ENCODE measurements at places on chromosomes 16 and 17.

- DNase-seq = no peak
Measured at GRCh38 chr16:7675628-7676027, 343.0 kb downstream of the RBFOX1 start.

- no peak for DNase-seq
Measured at GRCh38 chr17:44751806-44752205, 7.0 kb upstream of the ADAM11 start.

DNA sequence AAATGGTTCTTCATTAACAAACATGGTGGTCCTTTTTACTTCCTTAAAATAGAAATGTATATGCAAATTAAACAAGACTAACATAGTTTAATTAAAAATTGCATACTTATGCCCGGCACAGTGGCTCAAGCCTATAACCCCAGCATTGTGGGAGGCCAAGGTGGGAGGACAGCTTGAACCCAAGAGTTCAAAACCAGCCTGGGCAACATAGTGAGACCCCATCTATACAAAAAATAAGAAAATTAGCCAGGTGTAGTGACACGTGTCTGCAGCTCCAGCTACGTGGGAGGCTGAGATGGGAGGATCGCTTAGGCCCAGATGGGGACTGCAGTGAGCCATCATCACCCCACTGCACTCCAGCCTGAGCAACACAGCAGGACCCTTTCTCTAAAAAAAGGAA, 18.4 kb downstream of the CDC27 start:
- DNase-seq = no peak

DNA sequence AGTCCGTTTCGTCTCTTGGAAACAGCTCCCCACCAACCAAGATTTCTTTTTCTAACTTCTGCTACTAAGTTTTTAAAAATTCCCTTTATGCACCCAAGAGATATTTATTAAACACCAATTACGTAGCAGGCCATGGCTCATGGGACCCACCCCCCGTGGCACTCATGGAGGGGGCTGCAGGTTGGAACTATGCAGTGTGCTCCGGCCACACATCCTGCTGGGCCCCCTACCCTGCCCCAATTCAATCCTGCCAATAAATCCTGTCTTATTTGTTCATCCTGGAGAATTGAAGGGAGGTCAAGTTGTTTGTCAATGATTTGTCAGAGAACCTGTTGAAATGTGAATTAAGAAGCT, 48.2 kb downstream of the IL21R start:
- no peak for DNase-seq

DNA sequence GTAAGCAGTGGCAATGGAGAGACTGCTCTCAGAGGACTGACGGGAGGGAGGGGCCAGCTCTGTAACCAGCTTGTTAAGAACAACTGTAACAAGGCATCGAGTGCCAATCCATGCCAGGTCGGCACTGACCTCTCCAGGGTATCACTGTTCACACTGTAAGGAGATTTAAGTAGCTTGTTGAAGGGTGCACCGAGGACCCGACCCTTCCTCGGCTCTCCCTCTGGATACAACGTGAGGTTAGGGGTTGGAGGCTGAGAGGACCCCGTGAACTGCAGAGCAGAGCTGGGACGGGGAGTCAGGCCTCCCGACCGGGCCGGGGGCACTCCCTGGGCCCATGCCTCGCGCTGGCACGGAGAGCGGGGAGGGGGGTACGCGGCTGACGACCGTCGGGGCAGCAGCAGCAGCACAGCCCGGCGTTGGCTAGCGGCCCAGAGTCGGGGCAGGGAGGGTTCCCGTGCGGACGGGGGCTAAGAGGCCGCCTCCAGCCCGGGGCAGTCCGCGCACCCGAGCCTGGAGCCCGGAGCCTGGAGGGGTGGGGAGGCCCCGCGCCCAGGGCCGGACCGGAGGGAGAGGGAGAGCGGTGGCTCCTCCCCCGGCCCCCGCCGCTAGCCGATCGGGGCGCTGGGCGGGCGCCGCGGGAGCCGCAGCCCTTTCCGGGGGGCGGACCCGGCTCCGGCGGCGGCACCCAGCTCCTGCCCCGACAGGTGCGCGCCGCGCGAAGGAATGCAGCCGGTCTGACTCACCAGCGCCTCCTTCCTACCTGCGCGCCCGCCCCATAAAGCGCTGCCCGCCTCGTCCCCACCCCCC, at the start of gene ITGB4:
Gene ITGB4 (plus strand): TSS at position 804 of the 807 bp plus-strand sequence. CDS start 3,245 bp downstream, outside the sequence.
- DNase-seq = peak; percentile 68

- no peak for DNase-seq
Measured at GRCh38 chr16:595942-596735, 6.3 kb downstream of the RAB40C start.

DNA sequence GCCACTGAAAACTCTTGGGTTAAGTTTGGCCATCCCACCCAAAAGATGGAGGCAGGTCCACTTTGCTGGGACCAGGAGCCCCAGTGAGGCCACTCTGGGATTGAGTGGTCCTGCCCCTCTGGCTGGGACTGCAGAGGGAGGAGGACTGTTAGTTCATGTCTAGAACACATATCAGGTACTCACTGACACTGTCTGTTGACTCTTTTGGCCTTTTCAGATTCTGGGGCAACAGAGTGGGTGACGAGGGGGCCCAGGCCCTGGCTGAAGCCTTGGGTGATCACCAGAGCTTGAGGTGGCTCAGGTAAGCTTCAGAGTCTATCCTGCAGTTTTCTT, 19.5 kb upstream of the CYLD start:
- no peak for DNase-seq

GRCh38 chr17:67615011-67615561, 102.7 kb upstream of the NOL11 start:
- DNase-seq = no peak
